Stimulated activated CD4-positive, alpha-beta T cell treated with anti-CD3 and anti-CD28 coated beads, Interleukin-4, amount 100 ng/mL, for 4 hours (primary cell): ENCODE measurements at places on chromosomes 16 and 17.

DNA sequence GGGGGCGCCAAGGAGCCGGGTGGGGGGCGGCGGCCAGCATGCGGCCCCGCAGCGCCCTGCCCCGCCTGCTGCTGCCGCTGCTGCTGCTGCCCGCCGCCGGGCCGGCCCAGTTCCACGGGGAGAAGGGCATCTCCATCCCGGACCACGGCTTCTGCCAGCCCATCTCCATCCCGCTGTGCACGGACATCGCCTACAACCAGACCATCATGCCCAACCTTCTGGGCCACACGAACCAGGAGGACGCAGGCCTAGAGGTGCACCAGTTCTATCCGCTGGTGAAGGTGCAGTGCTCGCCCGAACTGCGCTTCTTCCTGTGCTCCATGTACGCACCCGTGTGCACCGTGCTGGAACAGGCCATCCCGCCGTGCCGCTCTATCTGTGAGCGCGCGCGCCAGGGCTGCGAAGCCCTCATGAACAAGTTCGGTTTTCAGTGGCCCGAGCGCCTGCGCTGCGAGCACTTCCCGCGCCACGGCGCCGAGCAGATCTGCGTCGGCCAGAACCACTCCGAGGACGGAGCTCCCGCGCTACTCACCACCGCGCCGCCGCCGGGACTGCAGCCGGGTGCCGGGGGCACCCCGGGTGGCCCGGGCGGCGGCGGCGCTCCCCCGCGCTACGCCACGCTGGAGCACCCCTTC, 484 bp downstream of the FZD2 start:
- DNase-seq: no peak

DNA sequence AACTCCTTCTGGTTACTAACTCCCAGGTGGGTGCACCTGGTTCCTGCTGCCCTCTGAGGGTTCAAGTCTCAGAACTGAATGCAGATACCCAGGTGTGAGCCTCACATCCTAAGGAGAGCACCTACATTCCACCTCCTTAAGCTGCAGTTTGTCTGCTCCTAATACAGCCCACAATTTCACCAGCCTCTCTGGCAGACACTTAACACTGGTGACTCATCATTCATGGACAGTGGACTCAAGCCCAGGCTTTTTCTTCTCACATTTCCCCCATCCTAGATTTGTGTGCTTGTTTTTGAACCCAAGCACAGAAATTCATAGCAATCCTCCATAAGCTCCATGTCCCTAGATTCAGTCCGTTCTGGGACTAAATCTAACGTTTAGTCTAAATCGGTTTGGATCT, 7.0 kb upstream of the MAF start:
- DNase-seq: no peak

- no peak for DNase-seq
Observed at GRCh38 chr16:73177729-73178295, 129.9 kb upstream of the ZFHX3 start.

DNA sequence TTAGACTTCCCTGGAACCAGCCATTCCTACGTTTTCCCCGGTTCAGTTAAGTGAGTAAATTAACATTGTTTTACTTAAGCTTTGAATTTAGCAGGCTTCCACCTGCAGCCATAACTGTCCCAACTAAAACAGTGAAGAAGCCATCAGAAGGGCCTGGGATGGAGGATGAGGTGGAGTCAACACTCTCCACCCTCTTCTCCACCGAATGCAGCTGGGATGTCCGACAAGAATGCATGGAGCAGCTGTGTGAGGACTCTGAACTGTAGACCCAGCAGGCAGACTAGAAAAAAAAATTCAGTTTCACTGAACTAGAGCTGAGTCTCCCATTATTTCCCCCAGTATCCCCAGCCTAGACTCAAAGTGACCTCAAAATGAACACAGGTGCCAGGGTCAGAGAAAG, 114.8 kb downstream of the C16orf95 start:
- no peak for DNase-seq

DNA sequence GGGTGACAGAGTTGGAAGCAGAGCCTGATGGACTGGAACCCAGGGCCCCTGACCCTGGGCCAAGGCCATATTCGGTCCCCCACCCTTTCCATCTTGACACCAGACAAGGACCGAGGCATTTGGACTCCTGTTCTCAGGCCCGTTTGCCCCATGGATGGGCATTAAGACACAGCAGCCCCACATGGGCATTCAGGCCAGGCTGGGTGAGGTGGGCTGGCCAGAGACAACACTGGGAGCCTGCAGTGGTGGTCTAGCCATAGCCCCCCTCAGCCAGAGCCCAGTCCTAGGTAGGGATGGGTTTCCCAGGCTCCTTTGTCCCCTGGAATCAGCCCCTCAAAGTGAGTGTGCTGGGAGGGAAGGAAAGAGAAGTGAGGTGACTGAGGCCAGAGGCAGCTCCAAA, 1.6 kb downstream of the PDK2 start:
- no peak for DNase-seq

- no peak for DNase-seq
Observed at GRCh38 chr16:88558457-88559442, 11.5 kb upstream of the ZC3H18 start.

- no peak for DNase-seq
Observed at GRCh38 chr17:63270610-63271009, 175.5 kb downstream of the CYB561 start.

- DNase-seq: no peak
Observed at GRCh38 chr16:66489818-66490217, 60.1 kb downstream of the TK2 start.

GRCh38 chr16:79887541-79888540, 287.3 kb upstream of the MAF start:
- no peak for DNase-seq

DNA sequence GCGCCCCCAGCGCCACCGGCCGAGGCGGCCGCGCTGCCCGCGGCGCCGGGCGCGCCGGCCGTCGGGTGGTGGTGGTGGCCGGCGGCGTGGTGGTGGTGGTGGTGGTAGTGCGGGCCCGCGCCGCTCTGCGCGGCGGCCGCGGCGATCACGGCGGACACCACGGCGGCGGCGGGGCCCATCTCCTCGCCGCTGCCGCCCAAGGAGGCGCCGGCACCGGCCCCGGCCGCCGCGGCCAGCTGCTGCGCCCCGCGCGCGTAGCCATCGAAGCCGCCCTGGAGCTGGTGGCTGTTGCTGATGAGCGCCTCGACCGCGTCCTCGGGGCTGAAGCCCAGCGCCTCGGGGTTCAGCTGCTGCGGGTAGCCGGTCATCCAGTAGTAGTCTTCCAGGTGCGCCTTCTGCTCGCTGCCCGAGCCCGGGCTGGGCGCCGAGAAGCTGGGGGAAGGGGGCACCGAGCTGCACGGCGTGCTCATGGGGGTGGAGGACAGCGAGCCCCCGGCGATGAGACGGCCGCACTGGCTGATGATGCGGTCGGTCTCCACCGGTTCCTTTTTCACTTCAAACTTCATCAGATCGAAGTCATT, 1.2 kb downstream of the MAF start:
- no peak for DNase-seq

DNA sequence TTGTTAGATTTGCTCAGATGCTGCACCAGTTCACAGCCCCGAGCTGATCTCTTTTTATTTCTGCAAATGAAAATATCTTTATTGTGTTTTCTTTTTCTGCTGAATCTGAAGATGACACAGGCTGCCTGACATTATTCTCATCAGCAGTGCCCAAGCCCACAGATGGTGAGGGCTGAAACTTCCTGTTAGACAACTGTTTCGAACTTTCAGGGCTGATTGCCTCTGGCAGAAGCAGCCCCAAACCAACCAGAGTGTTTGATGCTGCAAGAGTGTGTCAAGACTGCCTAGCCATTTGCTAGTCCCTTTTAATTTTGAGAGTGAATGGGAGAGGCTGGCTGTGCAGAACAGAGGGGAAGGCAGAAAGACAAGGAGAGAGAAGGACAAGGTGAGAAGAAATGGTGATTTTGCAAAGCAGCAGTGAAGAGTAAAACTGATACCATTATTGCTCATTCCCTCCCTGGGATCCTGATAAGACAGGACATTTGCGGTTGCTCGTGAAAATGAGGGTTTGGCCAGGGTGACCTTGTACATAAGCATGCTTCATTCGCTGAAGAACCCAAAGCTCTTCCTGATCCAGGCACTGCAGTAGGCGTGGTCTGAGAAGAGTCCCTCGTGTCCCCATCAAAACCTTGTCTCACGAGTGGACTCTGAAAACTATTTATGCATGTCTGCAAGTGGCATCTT, 77.2 kb downstream of the TMEM114 start:
- no peak for DNase-seq

DNA sequence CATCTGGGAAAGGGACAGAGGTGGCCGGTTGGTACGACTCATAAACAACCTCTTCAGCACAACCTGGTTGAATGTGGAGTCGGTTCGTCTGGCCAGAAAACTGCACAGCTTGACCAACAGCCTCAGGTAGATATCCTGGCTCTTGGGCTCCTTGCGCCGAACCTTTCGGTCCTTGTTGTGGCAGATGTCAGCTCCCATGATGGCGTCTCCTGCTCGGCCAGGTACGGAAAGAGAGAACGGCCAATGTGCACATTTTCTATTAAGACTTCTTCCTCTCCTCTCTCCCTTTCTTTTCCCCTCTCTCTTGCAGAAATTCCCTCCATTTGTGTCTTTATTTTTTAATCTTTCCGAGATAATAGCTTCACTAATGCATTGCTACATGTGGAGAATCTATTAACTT, 41.8 kb upstream of the CNTNAP4 start:
- no peak for DNase-seq

- no peak for DNase-seq
Observed at GRCh38 chr16:81537721-81538561, 93.3 kb downstream of the CMIP start.

DNA sequence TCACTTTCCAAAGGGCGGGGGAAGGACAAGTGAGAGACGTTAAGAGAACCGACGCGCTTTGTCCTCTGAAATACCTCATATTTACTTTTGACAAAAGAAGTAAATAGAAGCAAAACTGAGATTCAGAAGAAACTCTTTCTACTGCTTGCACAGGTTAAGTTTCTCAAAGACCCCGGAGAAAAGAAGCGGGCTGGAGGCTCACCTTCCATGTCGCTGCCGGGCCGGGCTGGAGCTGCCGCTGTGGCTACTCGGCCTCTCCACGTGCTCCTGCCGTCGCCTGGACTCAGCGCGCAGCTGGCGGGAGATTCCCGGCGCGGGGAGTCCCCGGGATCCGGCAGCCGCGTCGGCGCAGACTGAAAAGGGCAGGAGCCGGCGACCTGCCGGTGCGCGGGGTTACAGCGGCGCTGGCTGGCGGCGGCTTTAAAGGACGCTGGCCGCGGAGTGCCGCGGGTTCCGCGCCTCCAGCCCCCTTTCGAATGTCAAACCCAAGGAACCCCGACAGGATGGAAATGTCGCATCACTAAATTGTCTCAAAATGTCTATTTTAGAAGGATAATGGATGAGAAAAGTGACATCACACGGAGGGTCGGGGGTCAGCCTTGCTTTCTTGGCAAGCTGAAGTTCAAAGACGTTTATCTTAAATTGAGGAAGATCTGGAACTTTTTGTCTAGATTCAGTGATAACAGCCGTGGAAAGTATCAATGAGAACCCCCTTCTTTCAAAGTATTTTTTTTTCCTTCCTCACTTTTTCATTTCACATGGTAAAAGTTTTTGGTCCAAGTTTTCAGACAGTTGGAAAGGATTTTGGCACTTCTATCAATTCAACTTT, at the start of gene IKZF3:
Gene IKZF3, minus strand, starts transcription at position 395 of the 829 bp plus-strand sequence. Its CDS starts 186 bp downstream, at position 209.
- DNase-seq: peak; percentile 78

DNA sequence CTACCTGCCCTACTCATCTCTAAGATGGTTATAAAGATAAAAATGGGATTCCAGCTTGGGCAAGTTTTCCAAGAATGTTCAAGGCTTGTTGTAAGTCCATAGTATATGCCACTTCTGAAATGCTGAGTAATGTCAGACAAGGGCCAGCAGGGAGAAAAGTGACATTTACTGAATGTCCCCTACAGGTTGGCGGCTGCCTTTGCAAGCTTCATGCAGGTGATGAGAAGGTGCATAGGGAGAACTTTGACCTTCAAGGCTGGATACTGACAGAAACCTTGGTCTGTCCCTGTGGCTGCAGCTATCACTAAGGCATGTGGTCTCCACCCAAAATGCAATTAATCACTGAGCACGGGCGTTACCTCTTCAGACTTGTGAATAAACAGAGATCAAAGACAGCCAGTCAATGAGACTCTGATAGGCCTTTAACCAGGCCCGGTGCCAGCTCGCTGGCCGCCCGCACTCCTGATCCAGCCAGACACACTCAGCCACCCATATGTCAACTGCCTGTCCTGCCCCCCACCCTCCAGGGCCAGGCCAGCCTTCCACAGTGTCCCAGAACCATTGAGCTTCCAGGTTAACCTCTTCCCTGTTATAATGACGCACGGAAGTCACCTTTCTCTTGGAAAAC, 26.8 kb upstream of the AXIN2 start:
- DNase-seq: no peak

GRCh38 chr16:77684181-77684526, 38.2 kb upstream of the NUDT7 start:
- DNase-seq: no peak

DNA sequence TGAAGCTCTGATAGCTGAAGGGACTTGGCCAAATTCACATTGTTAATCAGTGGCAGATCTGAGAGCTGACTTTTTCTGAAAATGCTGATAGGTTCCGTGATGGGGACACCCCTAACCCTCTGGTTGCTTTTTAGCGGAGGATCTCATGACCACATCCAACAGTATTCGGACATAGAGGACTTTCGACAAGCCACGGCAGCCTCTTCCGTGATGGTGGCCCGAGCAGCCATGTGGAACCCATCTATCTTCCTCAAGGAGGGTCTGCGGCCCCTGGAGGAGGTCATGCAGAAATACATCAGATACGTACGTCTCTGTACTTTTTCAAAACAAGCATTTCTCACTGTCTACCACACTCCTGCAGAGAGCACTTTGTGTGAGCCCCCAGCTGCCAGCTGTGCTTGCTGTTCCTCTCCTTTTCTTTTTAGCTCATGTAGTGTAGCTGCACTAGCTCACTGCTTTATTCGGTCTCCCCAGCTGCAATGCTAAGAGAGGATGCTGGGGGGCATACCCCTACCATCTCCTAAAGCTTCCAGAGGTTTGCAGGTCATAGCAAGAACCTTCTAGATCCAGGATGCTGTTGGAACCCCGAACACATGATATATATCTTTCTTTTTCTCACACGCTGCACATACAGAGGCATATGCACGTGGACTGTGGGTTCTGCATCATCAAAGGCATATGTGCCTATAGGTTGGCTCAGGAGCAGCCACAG, 14.2 kb upstream of the NFATC3 start:
- DNase-seq: no peak

GRCh38 chr17:50064253-50065001, 8.5 kb downstream of the ITGA3 start:
- no peak for DNase-seq

DNA sequence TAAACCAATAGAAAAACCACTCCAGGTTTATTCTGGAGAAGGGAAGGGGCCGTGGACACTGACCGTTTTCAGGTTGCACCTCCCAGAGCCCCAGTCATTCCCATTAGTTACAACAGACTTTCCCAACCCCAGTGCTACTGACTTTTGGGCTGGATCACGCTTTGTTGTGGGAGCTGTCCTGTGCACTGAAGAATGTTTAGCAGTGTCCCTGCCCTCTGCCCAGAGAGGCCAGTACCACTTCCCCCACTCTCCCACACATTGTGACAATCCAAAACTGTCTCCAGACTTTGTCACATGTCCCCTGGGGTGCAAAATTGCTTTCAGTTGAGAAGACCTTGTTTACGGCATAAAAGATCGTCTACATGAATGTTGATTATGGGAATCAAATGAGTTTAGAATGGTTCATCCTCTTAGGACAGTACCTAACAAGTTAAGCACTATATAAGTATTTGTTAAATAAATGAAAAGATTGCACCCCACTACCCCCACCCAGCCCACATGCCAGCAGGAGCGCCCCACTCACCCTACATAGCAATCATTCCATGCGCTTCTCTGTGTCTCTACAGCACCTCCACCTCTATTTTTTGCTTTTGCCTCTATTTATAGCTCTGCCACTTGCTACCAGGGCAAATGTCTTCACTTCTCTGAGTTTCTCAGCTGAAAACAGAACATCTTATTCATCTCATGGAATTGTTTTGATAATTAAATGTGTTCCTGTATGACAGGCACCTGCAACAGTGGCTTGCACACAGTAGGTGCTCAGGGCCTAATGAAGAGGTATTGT, 104.9 kb downstream of the AXIN2 start:
- no peak for DNase-seq
